ENCODE measurements at places on chromosomes 11 and 22.
A peak's percentile ranks its signal among the peaks of the same experiment; 100 is the strongest.

DNA sequence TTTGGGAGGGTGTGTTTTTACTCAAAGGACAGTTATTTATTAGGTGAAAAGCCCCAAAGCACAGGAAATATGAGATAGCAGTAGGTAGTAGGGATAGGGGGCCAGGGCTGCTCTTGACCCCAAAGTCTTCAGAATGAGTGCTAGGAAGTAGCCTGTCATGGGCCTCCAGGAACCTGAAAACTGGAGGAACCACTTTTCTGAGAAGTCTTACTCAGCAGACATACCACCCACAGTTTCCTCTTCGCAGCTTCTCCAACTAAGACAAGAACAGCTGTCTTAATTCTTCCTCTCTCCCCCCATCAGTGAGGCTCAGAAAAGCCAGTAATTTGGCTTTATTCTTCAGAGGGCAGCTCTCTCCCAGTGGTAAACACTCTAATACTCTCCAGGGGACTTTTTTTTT is 84.0 kb upstream of the CTSC start:
- no peak for DNase-seq

DNA sequence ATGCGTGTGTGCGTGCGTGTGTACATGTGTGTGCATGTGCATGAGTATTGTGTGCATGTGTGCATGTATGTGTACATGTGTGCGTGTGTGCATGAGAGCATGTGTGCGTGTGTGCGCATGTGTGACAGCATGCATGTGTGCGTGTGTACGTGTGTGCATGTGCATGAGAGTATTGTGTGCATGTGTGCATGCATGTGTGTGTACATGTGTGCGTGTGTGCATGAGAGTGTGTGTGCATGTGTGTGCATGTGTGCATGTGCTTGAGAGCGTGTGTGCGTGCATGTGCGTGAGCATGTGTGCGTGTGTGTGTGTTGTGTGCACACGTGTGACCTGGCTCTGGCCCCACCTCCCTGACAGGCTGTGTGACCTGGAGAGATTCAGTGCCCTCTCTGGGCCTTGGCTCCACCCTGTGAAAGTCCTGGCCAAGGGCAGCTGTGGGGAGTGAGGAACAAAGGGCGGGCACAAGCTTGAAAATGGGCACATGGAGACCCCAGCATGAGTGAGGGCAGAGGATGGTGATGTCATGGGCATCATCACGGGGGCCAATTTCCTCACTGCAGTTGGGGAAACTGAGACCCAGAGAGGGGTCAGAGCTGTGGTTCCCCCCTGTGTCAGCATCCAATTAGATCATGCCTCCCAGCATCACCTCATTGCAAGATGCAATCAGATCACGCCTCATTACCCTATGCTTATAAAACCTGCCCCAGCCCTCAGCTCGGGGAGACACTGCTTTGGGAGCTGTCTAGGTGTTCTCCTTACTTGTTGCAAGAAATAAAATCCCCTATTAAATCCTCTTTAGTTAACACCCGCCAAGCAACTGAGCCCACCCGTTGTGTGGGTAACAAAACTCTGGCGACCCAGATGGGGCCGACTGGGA is 658 bp downstream of the ACY3 start:
- no peak for DNase-seq

DNA sequence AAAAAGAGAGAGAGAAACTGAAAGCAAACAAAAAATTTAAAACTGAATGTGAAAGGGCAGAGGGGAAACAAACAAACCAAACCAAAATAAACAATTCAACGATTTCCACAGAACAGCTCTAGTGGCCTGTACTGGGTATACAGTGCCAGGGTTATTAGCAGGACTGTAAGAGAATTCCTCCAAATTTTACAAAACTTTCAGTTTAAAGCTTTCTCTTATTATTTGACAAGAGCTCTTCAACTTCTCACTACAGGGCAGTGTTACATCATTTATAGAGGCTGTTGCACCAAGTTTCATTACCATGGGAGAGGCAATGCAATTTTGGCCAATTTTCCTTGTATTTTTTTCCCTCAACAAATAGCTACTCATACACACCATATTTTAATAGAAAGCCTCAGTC is 44.3 kb upstream of the CLPB start:
- no peak for DNase-seq

- DNase-seq, result no peak
Observed at GRCh38 chr22:48805516-48805915, 1022.2 kb downstream of the BRD1 start.

DNA sequence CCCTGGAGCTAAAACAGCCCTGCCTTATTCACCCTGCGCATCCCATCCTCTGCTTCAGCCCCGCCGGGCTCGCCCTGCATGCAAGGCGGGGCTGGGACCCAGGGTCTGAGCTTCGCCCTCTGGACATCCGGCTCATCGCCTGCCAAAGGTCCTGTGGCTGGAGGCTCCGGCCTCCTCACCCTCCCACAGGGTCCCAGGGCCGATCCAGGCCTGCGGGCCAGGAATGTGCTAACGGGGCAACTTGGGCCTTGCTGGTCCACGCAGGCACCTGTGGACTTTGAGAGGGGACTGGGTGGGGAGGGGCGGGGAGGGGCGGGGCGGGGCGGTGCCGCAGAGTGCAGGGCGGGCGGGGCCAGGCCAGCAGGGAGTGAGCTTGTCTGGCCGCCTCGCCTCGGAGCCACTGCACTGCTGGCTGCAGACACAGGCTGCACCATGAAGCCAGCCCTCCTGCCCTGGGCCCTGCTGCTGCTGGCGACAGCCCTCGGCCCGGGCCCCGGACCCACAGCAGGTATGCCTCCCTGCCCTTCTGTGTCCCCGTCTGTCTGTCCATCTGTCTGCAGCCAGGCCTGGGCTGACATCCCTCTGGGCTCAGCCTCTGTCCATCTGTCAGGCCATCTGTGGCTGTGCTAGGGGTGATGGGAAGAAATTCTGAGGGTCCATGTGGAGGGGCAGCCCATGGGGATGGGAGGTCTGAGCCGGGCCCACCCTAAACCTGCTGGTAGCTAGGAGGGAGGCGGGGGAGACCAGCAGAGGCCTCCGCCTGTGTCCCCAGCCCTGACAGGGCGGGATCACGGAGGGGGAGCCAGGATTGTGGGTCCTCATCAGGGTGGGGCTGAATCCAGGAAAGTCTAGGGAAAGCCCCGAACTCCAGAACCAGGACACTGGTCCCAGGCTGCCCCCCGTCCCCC is at the start of gene SUSD2:
Gene SUSD2 (plus strand): TSS at position 400 of the 908 bp plus-strand sequence. CDS start 33 bp downstream, at position 433.
- no peak for DNase-seq

- DNase-seq, result peak; percentile 79
Observed at GRCh38 chr11:85725510-85726258, 39.7 kb upstream of the CCDC89 start.

DNA sequence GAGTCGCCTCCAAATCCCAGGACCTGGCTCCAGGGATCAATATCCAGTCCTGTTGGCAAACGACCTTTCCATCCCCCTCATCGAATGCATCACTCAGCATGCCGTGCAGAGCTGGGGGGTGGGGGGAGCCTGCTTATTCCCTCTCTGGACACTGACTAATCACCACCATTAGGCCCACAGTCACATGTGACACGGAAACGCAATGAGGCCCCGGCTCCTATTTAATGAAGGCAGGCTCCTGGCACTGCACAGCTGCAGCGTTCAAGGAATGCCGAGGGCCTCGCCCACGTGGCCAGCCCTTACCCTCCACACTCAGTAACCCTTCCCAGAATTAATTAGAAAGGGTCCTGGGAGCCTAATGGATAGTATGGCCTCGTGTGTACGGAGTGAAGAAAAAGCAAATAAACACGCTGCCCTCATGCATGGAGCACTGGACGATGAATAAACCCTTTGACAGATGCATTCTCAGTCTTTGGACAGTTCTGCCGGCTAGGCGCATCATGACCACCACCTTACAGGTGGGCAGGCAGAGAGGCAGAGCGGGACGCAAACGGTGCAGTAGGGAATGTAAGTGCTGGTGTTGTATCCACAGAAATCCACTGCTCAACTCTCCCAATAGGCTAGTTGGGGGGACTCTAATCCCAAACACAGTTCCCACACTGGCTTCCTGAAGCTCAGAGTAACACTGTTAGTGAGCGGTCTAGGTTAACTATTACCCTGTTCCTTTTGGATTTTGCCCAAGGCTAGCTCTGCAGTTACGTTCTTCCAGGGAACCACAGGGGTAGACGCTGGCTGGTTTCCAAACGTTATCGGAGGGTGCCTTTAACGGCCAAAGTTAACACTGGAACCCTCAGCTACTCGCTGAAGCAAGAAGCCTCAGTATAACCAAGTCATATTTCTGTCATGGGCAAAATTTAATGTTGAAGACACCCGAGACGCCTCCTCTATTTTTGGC is 490.1 kb downstream of the OPCML start:
- DNase-seq, result no peak

DNA sequence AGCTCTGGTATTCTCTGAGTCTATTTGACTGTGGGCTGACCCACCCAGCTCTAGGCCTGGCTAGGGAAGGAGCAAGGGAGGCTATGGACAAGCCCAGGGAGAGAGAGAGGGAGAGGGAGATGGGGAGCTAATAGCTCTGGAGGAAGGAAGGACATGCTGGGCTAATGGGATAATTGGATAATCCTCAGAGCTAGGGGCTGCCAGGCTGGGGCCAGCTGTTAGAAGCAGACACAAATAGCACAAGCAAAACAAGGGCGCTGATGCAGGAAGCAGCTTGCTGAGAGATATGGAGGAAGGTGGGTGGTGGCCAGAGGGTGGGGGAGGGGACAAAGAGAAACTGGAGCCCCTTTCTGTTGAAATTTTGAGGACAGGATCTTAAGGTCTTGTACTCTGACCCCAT is 23.2 kb downstream of the ADORA2A start:
- DNase-seq, result no peak

GRCh38 chr11:86781546-86781945 is 18.8 kb upstream of the PRSS23 start:
- no peak for DNase-seq

DNA sequence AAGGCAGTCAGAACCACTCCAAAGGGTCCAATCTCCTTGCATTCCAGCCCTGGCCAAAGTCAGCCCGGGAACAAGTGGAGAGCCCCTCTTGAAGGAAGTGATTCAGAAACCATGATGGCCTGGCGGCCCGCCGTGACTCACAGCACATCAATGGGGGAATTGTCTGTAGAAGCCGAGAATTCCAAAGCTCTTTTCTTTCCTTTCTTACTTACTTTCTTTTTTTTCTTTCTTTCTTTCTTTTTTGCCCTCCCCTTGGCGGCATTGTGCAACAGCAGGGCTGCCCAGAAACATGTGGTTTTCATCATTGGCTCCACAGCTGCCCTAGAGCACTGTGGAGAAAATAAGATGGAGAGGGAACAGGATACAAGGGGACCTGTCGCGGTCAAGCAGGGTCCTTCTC is 140.2 kb upstream of the TIMP3 start:
- peak; percentile 84 for DNase-seq

- DNase-seq, result no peak
Observed at GRCh38 chr22:21698430-21699329, 32.9 kb downstream of the PPIL2 start.

DNA sequence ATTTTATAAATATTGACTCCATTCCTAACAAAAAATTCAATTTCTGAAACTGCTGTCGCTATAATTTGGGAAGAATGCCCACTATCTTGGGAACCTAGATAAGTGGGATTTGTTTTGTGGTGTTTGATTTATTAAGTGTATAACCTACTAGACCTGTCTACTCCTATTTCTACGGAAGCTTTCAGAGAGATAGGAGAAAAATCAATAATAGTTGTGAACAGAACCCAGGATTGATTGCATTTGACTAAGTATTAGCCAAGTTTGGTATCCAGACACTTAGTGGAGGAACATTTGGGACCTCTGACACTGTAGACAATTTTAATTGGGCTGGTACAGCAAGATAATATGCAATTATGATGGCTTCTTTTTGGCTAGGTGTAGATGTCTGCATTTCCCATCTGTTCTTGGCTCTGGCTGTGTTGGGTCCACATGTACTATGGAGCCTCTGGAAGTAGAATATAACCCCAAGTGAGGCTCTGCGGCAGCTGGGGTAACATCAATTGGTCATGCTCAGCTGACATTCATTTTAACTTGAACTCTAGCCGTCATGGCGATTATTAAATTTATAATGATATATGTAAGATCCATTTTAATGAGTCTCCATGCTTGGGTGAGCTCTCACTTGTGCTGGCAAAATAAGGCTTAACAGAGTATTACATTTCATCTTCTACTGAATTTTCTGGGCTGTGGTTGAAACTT is 111.5 kb upstream of the E2F8 start:
- DNase-seq, result no peak

- DNase-seq, result no peak
Observed at GRCh38 chr11:71532036-71532610, 5.1 kb downstream of the KRTAP5-7 start.

DNA sequence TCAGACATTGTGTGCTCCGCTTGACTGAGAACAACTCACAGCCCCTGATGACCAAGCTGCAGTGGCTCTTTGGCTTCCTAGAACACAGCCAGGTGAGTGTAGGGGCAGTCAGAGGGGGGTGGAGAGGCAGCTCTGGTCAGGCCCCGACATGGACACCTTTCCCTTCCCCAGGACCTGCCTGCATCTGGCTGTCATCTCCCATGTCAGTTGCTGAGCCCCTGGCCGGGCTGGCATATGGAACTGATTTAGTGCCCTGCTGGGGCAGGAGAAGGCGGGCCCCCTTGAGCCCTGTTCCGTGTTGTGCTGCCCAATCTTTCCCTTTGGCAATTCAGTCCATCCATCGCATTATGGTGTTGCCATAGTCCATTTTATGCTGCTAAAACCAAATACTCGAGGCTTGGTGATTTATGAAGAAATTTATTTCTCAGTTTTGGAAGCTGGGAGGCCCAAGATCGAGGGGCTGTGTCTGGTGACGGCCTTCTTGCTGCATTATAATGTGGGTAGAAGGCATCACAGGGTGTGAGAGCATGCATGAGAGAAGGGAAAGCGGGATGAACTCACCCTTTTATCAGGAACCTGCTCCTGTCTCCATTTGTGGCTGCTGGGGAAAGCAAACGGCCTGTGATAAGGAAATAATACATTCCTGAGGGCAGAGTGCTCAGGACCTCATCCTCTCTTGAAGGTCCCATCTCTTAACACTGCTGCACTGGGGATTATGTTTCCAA is 19.0 kb downstream of the USP35 start:
- DNase-seq, result no peak

DNA sequence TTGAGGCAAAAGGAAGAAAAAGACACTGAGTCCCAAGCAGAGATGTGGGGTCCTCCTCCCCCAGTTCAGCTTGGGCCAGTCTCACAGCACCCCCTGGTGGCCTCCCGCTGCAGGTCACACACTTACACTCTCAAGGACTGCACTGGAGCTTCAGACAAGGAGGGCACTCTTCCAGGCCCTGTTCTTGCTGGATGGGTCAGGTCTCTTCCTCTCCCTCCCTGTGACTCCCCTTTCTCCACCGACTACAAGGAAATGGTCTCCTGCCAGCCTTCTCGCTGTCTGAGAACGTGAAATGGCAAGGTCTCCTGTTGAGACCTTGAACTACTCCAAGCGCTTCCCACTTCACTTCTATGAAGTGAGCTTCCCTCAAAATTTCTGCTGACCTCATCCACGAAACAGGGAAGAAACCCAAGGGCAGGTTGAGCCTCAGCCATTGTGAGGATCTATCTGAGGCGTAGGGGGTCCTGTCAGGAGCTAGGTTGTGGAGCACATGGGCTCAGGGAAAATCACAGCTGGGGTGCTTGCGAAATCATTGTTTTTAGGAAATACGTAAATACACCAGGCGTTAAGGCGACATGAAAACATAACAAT is 11.2 kb upstream of the IGLL1 start:
- DNase-seq, result no peak

- no peak for DNase-seq
Observed at GRCh38 chr11:131063638-131064037, 147.4 kb upstream of the SNX19 start.

All from fibroblast of skin of left biceps (primary cell).